ENCODE measurements at places on chromosomes 7 and 10.

- DNase-seq: no peak
These were observed 110.6 kb downstream of the BTRC start for GRCh38 chr10:101464599-101464998.

- no peak for DNase-seq
These were observed 55.2 kb upstream of the GDF10 start for GRCh38 chr10:47244560-47245500.

DNA sequence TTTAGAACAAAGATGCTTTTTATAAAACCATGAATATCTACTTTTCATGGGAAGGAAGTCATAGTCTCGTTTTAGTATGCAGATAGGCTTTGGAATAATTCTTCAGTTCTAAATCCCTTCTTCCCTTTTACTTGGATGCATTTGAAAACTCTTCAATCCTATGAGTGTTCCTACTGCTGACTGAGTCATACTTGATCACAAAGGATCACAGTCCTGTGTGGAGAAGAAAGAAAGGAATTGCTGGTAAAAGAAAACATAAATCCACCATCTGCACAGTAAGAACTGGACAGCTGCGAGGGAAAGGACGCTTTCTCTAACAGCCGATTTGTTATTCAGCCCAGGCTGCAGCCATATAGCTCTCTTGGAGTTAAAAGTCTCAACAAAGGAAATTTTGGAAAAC lies 209.9 kb downstream of the SEMA3E start:
- no peak for DNase-seq

- DNase-seq: no peak
These were observed 68.6 kb upstream of the GDF10 start for GRCh38 chr10:47231414-47231813.

- no peak for DNase-seq
These were observed 124.5 kb downstream of the AHR start for GRCh38 chr7:17422966-17423365.

- peak; percentile 15 for DNase-seq
These were observed 973 bp downstream of the CAMK1D start for GRCh38 chr10:12350167-12350872.

DNA sequence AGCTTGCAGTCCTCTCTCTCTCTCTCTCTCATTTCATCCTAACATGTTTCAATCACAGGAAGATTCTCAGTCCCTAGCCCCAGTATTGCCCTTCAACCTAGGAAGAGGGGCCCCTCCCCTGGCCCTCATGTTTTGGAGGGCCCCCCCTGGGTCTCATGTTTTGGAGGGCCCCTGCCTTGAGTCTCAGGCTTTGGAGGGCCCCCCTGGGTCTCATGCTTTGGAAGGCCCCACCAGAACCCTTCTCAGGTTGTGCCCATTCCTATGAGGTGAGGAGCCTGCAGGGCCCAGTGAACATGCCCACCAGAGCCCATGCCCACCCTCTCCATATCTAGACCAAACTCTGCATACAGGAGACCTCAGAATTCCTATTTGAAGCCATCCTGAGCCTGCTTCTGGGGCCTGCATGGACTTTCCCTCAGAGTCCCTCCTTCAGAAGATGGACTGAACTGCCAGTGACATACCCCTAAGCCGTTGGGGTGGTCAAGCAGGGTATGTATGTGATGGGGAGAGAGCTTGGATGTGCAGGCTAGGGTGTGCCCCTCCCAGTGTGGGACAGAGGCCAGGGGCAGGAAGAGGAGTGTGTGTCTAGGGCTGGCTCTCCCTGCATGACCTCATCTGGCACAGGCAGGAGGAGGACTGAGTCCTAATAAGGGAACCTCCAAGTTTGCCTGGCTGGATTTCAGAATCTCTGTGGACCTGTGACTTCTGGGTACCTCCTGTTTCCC lies 8.1 kb upstream of the VDAC2 start:
- DNase-seq: no peak

DNA sequence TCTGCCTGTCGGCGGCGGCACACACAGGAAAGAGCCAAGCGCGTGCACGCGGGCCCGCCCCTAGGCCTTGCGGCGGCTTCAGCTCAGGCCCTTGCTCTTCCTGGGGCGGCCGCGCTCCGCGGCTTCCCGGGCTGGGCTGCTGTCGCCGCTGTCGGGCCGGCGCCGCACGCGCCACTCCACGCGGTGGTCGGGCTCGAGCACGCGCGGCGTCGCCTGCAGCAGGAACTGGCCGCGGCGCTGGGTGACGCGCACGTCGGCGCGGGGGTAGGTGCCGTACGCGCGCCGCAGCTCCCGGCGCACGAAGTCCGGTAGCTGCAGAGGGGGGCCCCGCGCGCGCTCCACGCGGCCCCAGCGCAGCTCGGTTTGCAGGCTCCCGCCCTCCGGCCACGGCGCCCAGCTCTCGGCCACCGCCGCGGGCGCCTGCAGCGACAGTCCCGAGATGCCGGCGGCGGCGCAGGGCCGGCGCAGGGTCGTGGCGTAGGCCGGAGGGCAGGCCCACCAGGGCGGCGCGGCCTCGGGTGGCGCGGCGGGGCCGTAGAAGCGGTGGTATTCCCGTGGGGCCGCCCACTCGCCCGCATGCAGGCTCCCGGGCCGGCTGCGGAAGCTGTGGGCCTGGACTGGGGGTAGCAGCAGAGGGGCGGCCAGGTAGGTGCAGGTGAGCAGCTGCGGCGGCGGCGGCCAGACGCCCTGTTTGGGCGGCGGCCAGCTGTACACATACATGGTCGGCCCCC lies 804 bp downstream of the C10orf95 start:
- peak; percentile 72 for DNase-seq

DNA sequence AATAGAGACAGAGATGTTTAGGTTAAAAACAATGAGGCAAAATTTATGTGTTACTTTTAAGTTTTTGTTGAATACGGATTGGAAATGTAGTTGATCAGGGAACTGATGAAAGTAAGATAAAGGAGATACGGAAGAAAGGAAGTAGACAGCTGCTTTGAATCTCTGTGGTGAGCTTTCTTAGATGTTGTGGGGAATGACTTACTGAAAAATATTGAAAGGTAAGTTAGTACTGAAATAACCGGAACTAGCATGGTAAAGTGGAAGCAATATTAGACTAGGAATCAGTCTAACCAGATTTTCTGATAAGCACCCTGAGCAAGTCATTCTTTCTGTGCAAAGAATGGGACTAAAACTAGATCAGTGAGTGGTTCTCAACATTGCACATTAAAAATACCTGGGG lies 34.8 kb downstream of the LUC7L2 start:
- peak; percentile 1 for DNase-seq

- DNase-seq: no peak
These were observed 156.7 kb upstream of the NPVF start for GRCh38 chr7:25384788-25385505.

- DNase-seq: no peak
These were observed 591.8 kb upstream of the ADARB2 start for GRCh38 chr10:2329082-2329481.

- no peak for DNase-seq
These were observed 97.8 kb upstream of the PPP2R2D start for GRCh38 chr10:131802996-131803395.

DNA sequence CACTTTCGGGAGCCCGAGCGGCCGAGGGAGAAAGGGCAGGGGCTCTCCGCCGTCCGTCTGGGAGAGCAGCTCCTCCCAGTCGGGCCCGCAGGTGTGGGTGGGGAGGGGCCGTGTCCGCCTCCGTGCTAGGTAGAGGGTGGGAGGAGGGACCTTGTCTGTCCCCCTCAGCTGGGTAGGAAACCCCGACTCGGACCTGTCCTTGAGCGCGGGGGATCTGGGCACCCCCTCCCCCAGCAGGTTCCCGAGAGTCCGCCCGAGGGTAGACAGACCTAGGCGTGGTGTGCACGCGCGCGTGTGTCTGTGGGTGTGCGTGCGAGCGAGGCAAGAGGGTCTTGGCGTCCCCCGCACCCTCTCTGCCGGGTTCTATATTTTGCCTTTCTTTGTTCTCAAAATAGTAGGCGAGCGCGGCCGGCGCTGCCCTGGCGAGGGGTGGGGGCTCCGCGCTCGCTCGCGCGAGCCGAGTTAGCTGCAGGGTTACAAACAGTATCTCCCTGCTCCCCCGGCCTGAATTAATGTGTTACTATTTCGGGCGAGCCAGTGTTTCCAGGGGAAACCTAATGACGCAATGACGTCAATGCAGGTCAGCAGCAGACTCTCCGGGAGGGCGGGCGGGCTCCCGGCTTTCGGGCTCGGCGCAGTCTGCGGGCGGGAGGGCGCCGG lies 73.9 kb upstream of the LEP start:
- no peak for DNase-seq

DNA sequence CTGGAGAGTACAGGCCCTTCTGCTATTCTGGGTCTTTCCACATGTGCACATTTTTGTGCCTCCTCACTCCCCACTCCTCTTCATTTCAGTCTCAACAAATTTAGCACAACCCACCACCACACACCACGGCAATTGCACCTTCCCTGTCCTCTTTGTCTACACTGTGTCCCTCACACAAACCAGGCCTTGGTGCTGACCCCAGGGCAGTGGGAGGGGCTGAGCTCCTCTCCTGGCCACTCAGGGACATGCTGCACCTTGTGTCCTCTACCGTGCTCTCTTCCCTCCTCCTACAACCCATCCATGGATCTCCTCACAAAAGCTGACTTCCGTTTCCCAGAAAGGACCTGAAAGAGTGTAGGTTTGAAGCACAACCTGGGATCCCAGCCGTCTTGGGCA lies 90.9 kb upstream of the IKZF1 start:
- DNase-seq: no peak

DNA sequence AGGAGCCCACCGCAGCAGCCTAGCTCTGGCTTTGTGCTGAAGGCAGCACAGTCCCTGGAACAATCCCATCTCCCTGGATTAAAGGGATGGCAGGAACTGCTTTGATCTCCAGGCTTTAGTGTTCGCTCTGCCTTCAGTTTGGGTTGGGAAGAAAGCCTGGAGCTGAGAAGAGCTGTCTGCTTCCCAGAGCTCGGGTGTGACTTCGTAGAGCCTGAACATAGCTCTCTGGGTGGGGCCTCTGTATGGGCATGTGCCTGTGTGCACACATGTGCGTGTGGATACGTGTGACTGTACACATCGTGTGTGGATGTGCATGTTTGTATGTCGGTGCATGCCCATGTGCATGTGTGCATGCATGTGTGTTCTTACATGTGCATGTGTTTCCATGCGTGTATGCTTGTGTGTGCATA lies 8.7 kb downstream of the ADCY1 start:
- DNase-seq: no peak

DNA sequence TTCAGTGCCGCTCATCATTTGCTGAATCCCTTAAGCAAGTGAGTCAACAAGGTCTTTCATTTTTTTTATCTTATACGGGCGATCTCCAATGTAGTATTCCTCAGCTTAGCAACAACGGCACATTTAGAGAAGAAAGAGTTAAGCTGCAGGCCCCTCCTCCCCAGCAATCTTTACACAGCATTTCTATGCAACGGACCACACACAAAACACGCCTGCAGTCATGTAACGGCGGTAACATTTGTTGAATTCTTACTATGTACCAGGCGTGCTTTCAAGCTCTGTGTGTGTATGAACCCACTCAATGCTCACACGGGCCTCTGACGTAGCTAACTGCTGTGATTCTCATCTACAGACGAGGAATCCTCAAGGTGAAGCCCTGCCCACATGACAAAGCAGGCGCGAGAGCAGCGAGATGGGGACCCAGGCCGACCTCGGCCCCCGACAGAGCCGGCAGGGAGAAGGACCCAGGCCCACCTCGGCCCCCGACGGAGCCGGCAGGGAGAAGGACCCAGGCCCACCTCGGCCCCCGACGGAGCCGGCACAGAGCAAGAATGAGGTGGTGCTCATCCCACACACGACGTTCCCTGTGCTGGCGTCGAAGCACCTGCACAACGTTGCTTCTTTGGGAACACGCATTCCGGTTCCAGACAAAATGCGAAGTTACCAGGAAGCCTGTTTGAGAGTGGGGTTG lies 240.7 kb downstream of the ZMYND11 start:
- no peak for DNase-seq

DNA sequence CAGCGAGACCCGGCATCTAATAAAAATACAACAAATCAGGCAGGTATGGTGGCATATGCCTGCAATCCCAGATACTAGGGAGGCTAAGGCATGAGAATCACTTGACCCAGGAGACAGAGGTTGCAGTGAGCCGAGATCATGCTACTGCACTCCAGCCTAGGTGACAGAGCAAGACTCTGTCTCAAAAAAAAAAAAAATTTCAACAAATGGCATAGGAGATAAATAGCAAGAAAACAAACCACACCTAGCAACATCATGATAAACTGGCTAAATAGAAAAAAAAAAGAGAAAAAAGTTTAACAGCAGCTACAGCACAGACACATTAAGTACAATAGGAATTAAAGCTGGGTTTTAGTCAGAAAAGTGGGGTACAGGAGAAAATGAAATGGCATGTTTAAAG lies 1034.6 kb upstream of the LRRN3 start:
- no peak for DNase-seq

- no peak for DNase-seq
These were observed 301.7 kb downstream of the TCERG1L start for GRCh38 chr10:131009791-131010190.

GRCh38 chr10:80321183-80321582 lies 31.7 kb upstream of the MAT1A start:
- DNase-seq: no peak

DNA sequence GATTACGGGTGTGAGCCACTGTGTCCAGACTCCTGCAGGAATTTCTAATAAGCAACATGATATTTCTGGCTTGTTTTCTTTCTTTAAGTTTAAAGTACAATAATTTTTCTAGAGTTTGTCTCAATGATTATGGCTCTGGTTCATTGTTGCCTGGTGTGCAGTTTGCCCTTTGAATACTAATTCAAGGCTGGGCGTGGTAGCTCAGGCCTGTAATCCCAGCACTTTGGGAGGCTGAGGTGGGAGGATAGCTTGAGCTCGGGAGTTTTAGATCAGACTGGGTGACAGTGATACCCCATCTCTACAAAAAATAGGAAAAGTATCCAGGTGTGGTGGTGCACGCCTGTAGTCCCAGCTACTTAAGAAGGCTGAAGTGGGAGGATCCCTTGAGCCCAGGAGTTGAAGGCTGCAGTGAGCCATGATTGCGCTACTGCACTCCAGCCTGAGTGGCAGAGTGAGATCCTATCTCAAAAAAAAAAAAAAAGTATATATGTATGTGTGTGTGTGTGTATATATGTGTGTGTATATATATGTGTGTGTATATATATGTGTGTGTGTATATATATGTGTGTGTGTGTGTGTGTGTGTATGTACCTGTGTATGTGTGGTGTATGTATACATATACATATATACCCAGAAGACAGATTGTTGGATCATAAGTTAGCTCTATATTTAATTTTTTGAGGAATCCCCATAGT lies 8.2 kb downstream of the ADIRF start:
- DNase-seq: no peak
